ENCODE measurements at places on chromosomes 3 and 15.
A peak's percentile ranks its signal among the peaks of the same experiment; 100 is the strongest.

- no peak for DNase-seq
These were observed 8.3 kb upstream of the PDIA5 start for GRCh38 chr3:123058505-123058904.

GRCh38 chr15:96851613-96852012 is 521.1 kb downstream of the NR2F2 start:
- no peak for DNase-seq

DNA sequence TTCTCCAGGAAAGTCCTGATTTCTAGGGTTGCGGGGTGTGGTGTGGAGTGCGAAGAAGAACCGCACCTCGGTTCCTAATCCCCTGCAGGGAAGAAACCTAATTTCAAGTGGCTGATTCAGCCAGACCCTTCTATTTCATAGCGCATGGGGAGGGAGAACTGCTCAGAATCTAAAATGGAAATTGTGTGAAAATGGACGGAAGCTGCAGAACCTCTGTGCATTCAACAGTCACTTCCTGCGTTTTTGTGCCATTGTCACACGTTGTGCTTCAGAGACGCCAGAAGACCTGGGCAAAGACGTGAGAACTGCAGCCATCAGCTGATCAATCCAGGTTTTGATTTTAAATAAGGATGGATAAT is 1.2 kb downstream of the SIDT1 start:
- DNase-seq: peak; percentile 24

DNA sequence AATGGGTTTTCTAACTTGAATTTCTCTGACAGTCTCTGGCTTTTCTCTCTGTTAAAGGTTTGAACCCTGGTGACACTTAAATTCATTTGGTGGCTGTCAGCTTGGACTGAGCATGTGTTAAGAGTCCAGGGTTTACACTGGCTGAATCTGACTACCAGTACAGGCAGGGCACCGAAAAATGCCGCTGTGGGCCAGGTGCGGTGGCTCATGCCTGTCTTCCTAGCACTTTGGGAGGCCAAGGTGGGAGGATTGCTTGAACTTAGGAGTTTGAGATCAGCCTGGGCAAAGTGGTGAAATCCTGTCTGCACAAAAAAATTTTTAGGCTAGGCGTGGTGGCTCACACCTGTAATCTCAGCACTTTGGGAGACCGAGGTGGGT is 1.8 kb downstream of the MANF start:
- no peak for DNase-seq

- no peak for DNase-seq
These were observed 21.8 kb upstream of the IL16 start for GRCh38 chr15:81174792-81175327.

GRCh38 chr15:60162968-60163355 is 158.9 kb downstream of the FOXB1 start:
- DNase-seq: no peak

DNA sequence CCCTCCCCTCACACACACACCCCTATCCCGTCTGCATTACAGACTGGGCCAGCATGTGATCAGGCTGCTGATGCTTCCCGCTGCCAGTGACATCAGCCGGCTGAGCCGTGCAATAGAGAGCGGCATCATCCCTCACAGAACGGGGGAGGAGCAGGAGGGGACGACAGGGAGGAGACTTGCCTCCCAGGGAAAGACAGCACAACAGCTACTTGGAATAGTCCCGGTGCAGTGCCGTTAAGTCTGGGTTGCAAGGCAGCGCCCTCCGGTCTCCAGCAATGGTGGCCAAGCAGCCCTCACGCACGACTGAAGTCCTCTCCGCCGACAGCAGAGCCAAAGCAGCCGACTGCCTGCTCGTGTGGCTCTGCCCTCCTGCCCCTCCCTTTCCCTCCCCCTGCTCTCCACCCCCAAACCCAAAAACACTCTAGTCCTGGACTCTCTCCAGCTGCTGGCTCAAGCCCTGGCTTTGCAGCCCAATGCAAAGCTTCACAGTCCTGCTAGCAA is 31.5 kb upstream of the RPS17 start:
- DNase-seq: no peak

DNA sequence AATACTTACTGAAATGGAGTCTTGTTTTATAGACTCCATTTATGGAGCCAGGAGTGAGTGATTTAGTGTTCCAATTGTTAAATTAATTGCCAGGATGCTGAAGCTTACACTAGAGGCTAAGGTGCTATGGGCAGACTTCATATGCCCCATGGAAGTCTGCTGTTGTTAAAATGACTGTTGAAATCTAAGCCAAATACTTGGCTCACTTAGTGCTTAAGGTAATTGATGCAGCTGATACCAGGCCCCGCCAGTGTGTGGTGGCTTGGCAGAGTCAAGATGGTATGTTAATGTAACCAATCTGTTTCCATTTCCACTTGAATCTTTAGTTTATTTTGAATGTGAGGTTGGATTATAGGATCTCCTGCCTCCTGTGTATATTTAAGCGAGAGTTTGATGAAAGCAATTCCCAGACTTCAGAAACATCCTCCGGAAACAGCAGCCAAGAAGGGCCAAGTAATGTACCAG is 187.1 kb downstream of the ITPR1 start:
- DNase-seq: no peak

- DNase-seq: no peak
These were observed 85.3 kb downstream of the SEMA5B start for GRCh38 chr3:122942239-122942638.

DNA sequence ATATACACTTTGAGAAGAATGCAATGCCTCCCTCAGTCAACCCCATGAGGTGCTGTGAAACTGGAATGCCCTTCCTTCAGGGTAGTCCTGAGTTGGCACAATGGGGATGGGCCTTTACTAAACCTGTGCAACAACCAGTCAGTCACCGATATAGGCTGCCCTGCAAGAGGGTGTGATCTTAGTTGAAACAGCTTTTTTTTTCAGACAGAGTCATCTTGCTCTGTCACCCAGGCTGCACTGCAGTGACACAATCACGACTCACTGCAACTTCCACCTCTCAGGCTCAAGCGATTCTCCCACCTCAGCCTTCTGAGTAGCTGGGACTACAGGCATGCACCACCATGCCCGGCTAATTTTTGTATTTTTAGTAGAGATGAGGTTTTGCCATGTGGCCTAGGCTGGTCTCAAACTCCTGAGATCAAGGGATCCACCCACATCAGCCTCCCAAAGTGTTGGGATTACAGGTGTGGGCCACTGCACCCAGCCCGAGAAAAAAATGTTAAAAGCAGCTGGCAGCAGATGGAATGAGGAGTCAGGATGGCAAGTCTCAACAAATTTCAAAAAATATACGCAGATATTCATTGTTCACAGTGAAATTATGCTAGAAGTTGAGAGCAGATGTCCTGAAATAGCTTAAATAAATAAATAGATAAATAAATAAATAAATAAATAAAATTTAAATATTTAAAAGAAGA is 31.8 kb downstream of the MYO5A start:
- DNase-seq: no peak

DNA sequence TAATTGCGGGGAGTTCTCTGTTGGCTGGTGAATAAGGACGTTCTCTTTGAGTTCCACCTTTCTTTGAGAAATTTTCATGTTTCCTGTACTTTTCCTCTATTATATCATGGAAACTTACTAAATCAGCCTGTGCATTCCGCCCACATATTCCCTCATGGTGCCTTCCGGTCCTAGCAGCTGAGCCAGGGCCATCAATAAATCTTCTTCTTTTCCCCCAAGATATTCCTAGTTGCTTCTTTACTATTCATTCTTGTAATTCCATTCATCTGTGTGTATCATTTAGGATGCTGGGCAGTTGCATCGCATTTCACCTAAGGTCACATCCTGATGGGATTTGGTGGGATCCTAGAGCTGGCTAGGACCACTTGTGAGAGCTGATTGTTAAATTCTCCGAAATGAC is 139.2 kb downstream of the RBMS3 start:
- DNase-seq: no peak

- DNase-seq: no peak
These were observed 43.4 kb downstream of the SLCO2A1 start for GRCh38 chr3:133986311-133986710.

DNA sequence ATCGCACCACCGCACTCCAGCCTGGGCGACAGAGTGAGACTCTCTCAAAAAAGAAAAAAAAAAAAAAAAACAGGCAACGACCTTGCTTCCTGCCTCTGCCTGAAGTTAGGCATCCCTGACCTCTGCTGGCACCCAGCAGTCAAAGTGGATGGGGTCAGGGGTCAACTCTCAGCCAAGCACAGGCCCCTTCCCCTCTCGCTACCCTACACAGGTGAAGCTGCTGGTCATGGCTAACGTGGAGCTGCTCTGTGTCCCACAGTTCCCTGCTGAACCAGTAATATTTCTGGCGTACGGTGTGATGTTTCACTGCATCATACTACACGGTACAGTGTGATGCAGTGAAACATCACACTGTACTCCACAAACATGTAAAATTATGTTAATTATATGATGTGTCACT is 13.9 kb upstream of the FRG2C start:
- DNase-seq: no peak

- DNase-seq: no peak
These were observed 26.1 kb downstream of the TFRC start for GRCh38 chr3:196055683-196056270.

DNA sequence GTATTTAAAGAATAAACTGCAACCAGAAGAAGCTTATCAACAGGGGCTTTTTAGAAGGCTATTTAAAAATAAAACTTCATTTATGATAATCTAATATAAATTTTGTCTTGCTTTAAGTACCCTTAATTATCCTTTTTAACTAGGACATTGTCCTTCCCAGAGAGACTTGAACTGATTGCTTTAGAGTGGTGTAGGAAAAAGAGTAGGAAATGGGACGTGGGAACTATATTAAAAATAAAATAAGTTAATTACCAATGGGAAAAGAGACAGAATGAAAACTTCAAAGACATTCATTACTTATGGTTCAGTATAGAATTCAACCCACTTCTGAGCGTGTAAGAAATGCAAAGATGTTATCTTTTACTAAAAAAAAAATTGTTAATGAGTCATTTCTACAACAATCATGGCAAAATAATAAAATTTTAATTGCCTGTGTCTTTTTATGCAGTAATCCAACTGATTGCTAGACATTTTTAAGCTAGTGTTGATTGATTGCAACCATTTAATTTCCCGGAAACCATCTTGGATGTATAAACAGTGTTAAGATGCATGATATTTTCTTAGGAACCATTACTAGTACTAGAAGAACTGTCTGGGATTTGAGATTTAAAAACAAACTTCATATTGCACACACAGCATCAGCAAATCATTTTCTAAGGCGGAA is 298.8 kb upstream of the UMPS start:
- no peak for DNase-seq

- no peak for DNase-seq
These were observed 102.0 kb downstream of the FHIT start for GRCh38 chr3:61149236-61149635.
